Activated CD4-positive, alpha-beta T cell treated with anti-CD3 and anti-CD28 coated beads, Interleukin-2, Interleukin-6, amounts not matched to agents 100 ng/mL and 50 ng/mL, durations not matched to agents 16 hours and 8 hours (primary cell): ENCODE measurements at places on chromosomes 5 and 9.

- no peak for DNase-seq
These were observed 109.8 kb downstream of the GALNT10 start for GRCh38 chr5:154300207-154300883.

DNA sequence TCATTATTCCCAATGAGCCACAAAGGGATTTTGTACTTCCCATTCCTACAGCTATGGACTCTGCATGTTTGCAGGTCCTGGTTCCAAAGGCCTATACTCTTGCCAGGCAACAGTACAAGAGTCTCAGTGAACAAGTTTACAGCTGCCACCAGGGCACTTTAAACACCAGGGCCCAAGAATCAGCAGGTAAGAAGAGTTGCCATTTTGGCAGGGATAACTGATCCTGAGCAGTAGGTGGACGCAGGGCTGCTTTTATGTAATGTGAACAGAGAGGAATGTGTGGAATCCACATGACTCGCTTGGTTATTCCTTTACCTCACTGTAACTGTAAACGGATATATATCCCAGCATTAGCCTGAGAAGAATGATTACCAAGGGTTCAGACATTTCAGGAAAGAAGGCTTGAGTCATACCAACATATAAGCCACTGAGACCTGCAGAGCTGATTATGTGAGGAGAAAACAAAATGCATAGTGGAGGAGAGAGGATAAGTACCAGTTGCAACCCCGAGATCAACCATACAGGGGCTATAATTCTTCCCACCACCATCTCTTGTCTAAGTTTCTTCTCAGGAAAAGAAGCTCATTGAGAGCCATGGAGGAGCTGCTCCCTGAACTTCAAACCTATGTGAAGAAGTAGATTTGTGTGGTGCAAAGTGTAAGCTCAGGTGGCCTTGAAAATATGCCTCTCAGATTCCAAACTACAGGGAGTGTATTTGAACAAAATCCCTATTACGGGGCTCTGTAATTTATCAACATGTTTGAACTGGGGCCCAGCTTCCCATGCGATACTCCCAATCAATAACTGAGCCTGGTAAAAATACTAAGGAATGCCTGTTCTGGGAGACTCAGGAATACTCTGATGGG is 24.6 kb downstream of the RAPGEF6 start:
- DNase-seq, result no peak

GRCh38 chr9:33430942-33431341 is 16.5 kb downstream of the AQP3 start:
- DNase-seq, result no peak

GRCh38 chr9:127762111-127762676 is 16.3 kb downstream of the SH2D3C start:
- DNase-seq, result no peak

GRCh38 chr9:37906312-37907239 is 2.6 kb upstream of the SLC25A51 start:
- no peak for DNase-seq

DNA sequence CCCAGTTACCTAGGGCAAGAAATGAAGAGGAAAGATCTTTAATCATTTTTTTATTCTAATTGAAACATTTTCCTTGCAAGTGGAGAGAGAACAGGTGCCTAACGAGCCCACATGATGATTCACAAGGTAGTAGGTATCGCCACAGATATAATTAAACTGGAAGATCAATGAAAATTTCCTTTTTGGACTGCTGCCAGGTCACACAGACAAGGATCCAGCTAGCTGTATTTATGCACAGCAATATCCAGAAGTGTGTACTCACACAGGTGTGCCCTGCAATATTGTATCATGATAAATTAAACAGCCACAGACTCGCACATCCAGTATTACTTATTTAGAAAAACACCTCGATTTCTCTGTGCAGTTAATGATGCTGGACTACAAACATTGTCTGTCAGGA is 294.0 kb upstream of the SMARCA2 start:
- DNase-seq, result no peak

DNA sequence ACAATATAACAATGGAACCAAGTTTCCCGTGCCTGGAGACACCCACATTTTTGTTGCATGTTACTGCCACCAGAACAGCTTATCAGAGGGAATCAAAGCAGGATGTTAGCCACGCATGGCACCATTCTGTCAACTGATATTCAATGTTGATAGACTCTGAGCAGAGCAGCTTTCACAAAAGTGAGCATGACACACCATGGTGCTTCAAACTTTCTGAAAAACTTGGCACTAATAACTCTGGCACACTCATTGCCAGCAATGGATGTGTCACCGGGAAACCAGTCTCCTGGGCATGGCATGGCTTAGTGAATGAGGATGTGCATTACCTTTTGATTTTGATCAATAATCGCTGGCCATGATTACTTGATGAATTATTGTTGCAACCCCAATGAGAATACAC is 19.7 kb downstream of the NIPSNAP3B start:
- DNase-seq, result no peak

GRCh38 chr9:38041564-38042243 is 27.3 kb downstream of the SHB start:
- no peak for DNase-seq

- DNase-seq, result no peak
These were observed 5.8 kb upstream of the CARNMT1 start for GRCh38 chr9:75033791-75034473.

GRCh38 chr9:138049085-138049778 is 171.7 kb downstream of the CACNA1B start:
- DNase-seq, result no peak

DNA sequence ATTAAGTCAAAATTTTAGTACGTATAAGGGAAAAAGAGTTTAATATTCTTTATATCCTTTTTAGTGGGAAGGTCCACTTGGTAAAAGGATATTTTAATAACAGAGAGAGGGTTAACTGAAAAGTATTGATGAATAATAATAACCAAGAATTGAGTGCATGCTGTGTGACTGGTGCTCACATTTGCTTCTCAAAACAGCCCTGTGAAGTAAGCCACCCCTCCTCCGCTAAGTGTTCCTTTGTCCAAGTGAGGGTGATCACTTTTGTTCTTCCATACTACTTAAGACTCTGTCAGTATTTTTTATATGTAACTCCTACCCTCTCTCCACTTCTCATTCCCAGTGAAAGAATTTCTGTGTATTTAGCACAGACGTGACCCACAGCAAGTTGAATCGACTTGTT is 51.5 kb downstream of the SLC44A1 start:
- no peak for DNase-seq

DNA sequence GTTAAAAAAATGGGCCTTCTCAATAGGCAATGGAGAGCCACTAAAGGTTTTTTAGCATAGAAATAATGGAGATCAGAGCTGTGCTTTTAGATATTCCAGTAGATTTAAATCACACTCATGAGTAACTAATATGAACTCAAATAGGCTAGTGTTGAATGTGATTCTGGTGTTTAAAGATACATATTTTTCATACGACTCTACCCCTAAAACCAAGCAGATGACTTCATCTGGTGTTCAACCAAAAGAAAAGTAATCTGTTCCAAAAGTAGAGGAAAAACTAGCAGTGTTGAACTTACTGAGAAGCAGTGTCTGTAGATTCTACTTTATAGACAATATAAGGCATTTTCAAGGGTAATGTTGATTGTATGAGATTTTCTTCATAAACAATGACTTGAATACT is 138.1 kb downstream of the TSSK1B start:
- no peak for DNase-seq

DNA sequence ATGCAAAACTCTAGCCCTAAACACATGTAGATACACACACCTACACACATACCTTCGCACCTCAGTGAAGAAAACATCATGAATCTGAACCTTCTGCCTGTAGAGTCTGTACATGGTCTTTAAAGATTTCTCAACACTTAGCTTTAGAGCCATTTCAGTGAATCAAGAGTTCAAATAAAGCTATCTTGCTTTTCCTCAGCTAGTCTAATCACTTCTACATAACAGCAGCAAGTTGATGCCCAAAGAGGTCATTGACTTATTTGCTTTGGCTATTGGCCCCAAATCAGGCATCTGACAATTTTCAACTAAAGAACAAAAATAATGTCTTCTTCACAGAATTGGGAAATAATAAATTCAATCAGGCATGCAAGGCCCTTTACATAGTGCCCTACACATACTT is 127.9 kb upstream of the SGCD start:
- DNase-seq, result no peak

GRCh38 chr5:40780199-40780598 is 18.0 kb downstream of the PRKAA1 start:
- no peak for DNase-seq

GRCh38 chr9:89473762-89474469 is 24.0 kb downstream of the SEMA4D start:
- no peak for DNase-seq

DNA sequence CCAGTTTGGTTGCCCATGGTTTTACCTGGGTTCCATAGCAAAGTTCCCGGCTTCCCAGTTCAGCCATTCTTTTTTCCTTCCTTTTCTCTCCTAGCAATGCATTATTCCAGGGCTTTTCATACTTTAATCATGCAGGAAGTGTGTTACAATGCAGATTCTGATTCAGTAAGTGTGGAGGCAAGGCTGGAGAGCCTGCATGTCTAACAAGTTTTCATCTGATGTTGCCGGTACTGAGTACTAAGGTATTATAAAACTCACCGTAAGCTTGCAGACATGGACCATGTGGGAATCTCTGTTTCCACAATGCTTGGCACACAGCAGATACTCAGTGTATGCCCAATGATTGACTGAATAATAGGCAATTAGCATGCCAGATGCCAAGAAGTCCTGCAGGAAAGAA is 102.9 kb upstream of the SHB start:
- DNase-seq, result no peak

DNA sequence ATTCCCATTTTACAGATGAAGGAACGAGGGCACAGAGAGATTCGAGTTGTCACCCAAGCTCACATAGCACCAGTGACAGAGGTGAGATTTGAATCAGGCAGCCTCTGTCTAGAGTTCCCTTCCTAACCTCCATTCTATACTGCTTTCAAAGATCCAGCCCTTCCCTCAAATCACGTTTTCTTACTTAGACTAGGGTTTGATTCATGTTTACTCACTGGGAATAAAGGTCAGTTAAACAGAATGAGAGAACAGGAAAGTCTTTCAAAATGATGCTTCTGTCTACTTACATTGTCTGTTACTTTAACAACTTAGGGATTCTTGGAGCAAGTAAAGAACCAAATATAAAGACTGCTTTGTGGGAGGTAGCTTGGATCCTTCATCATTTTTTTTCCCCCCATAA is 40.0 kb downstream of the ZFAND5 start:
- DNase-seq, result no peak

GRCh38 chr9:6759185-6759977 is 1.6 kb downstream of the KDM4C start:
- peak; percentile 77 for DNase-seq

GRCh38 chr5:148839960-148840359 is 13.5 kb downstream of the ADRB2 start:
- peak; percentile 6 for DNase-seq

DNA sequence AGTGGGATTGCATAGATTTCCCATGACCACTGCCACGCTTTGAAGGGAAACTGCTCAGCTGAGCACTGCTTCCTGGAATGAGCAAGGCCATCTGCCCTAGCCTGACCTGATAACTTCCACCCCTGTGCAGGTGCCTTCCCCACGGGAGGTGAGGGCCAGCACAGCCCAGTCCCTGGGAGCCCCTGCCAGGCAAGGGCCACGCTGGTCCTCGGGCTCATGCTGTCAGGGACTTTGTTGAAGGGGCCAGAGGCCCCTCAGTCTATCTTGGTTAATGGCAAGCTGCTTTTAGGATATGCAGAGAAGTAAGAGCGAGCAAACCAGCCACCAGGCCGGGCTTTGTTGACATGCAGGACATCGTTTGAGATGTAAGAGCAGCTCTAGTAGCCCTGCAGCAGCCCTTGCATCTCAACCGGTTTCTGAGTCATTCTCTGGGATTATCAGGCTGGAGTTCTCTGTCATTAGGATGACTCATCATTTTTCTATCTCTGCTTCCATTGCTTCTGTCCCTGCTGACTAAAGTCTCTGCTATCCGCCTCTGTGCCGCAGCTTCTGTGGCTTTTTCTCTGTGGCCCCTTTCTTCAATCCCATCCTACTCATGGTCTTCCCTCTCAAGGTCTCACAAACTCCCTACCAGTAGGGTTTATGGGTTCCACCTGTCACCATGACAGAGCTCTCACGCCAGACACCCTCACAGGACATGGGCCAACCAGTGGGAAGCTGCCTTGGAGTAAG is 30.6 kb upstream of the IQGAP2 start:
- DNase-seq, result no peak

DNA sequence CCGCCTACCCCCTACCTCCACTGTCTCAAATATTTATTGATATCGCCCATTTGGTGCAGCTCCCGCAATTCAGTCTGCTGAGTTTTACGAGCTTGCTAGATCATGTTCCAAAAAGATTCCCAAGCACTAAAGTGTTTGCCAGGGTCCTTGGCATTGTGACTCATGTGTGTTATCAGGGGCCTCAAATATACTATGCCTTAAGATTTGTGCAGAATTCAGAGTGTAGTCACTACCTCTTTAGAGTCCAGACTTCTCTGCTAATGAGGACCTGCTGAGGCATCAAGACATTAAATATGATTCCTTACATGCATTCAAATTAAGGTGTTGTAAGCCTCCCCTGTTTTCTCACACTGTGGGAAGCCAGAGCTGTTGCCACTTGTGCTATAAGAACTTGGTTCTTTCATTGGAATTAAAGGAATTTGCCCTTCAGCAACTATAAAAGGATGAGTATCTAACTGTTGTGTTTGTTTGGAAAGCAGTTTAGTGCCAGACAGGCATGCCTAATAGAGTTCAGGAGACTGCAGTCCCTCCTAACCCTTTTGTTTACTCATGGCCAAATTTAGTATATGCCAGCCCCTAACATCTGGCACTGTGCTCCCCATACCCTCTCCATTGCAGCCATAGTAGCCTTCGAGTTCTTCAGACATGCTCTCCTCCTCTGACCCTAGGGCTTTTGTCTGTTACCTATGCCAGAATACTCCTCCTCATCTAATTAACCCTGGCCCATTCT is 316.4 kb downstream of the NR3C1 start:
- no peak for DNase-seq

DNA sequence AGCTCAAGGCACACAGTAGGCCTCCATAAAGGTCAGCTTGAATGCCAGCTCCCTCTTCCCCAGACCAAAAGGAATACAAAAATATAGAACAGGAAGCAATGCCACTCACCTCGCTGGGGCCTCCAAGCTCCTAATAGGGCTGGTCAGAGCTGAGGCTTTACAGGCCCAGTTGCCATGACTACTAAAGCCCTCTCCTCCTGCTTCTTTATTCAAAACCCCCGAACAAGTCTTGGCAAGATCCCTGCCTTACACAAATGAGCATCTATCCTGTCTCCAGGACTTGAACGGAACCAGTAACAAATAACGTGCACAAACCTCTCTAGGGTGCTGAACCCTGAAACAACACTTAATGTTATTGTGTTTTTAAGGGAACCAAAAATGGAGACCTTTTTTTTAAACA is 136.3 kb downstream of the SIL1 start:
- DNase-seq, result no peak

GRCh38 chr9:28915202-28915930 is 1342.1 kb upstream of the C9orf72 start:
- no peak for DNase-seq

GRCh38 chr5:123605822-123606221 is 93.8 kb downstream of the CSNK1G3 start:
- DNase-seq, result peak; percentile 2

DNA sequence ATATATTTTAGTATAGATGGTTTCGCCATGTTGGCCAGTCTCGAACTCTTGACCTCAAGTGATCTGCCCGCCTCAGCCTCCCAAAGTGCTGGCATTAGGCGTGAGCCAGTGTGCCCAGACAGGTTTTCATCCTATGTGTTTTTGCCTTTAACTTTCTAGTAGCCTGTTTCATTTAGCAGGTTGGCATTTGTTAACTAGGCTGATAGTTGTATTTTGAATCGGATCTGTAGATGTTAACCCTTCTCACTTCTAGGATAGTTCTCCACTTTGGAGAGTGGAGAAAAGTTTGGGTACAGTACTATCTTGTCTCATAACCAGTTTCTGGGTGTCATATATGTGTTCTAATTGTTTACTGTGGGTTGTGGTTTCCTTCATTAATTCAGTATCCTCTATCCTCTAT is 7.3 kb upstream of the FGF18 start:
- DNase-seq, result no peak
